ENCODE measurements at places on chromosomes 11 and 22. TPM values are rescaled to one million over a fixed set of nuclear protein-coding genes. Genes with fewer than 3 reads are reported as not detected.

DNA sequence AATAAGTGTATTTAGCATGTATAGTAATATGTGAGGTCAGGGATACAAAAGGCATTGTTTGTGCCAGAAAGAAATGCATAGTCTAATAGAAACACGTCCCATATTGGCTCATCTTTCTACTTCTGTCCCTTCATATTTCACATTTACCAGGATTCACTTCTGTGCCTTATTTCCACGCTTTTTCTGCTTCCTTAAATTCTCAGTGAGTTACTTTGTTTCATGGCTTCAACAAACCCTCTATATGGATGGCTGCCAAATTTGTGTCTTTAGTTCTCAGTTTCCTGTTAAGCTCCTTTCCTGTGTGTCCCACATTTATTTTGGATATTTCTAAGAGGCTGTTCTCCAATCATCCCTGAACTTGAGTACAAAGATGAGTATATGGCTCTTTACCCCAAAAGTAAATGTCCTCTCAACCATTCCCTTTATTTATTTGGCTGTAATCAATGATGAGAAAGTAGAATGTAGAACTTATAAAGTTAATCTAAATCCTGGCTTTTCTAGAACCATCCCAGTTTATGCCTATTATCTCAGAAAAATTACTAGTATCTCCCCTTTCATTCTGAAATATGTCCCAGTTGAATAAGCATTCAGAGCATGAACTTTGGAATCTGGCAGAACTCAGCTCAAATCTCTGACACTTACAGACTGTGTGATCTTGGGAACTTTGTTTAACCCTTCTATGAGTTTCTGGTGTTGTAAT lies 23.5 kb downstream of the OR8B12 start:
- DNase-seq: no peak

Gene OR51B2
- total RNA-seq: not detected

Gene PDE2A
- 4.6 TPM for total RNA-seq

Gene KRTAP5-2
- total RNA-seq: not detected

DNA sequence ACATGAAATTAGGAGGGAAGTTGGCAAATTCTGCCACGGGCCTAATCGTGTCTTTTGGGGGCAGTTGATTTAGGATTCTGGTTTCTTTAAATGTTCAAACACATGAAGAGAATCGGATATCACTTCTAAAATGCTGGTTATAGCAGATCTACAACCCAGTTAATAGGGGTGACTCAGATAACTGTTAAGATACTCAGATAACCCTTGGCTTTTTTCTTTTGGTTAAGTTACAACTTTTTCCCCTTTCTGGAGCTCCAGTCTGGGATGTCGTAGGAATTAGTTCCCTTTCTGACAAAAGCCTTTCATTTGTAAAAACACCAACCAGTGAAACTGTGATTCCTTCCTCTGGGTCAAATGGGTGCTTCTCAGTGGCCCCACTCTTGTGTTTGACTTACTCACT lies 976 bp downstream of the DEPDC7 start:
- peak; percentile 77 for DNase-seq

GRCh38 chr22:39535357-39535725 lies 2.8 kb upstream of the RPS19BP1 start:
- no peak for DNase-seq

- DNase-seq: no peak
These were observed 203.1 kb upstream of the MTMR2 start for GRCh38 chr11:96126917-96127595.

Gene PGGHG
- total RNA-seq: 5.2 TPM

DNA sequence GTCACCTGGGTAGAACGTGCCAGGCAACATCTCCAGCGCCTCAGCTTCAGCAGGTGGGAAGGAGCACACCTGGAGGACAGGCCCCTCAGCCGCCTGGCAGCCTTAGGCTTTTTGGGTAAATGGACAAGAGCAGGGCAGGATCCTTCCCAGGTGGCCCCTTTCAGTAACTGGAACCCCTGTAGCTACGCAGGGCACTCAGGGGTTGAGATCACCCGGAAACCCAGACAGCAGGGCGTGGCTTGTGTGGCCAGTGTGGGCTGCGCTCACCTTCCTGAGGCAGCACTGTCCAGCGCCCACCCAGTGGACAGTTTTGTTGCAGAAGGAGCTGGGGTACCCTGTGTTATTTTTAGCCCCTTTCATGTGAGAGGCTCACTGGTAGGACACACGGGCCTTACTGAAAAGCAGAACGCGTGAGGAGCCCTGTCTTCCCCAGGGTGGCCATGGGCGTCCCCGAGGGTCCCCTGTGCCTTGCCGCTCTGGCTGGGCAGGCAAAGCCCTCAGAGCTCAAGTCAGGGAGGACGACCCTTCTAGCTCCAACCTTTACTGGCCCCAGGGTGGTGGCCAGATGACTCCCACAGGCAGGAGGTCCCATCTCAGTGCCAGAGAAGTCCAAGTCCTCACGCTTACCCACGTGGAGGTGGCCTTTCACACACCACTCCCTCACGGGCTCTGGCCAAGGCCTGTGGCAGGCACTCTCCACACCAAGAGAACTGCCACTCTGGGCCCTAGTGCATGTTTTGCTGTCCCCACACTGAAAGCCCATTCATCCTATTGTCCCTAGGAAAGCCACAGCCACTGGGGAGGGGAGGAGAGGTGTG lies 75.8 kb downstream of the CTTN start:
- no peak for DNase-seq

- DNase-seq: peak; percentile 53
These were observed 639 bp downstream of the CRY2 start for GRCh38 chr11:45847911-45848316.

DNA sequence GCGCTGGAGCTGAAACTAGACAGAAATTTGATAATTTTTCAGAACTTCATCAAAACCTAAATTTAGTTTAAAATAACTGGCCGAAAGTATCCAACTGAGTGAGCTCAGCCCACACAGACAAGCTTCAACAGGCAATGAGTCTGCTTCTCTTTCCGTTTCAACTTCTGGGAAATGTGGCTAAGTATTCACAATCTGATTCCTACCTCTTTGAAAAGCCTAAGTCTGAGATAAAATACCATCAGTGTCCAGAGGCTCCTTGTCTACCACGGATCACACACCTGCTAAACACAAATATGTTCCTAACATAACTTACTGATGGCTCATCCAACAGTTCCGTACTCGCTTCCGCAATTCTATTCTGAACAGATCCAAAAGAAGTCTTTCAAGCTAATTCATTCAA lies 8.5 kb downstream of the SIK3 start:
- DNase-seq: no peak

GRCh38 chr11:71565263-71565662 lies at the start of gene KRTAP5-10:
Gene KRTAP5-10, plus strand, starts transcription at chr11:71565563. Its CDS starts 25 bp downstream, at chr11:71565588.
- DNase-seq: no peak

Gene P4HA3
- 4.2 TPM for total RNA-seq

Gene TRPC6
- not detected for total RNA-seq

DNA sequence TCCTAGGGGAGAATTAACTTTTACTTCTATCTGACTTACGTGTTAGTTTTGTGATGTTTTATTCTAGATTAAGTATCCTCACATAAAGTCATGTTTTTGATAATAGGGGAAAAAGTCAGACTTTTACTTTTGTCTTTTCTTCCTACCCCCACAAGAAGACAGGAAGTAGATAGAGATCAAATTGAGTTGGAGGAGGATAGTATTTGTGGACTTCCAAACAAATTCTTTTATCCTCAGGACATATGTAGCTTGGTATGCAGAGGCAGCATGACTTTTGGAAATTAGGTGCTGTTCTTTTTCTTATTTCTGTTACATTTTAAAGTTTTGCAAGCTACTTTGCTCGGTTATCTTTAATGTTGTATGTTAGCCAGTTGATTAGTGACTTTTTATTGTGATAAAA lies 61.4 kb downstream of the MTMR3 start:
- no peak for DNase-seq

GRCh38 chr11:9720290-9720630 lies 56.4 kb downstream of the SWAP70 start:
- DNase-seq: no peak

Gene TTC17
- 52.7 TPM for total RNA-seq

All from M059J (cell line).